ENCODE measurements at places on chromosomes 7 and 10.

- DNase-seq = no peak
Observed at GRCh38 chr10:126930883-126931503, 25.8 kb downstream of the DOCK1 start.

GRCh38 chr10:31630861-31631567 is 297.6 kb downstream of the ARHGAP12 start:
- DNase-seq = no peak

- peak; percentile 30 for DNase-seq
Observed at GRCh38 chr10:114879541-114880158, 58.1 kb downstream of the FHIP2A start.

DNA sequence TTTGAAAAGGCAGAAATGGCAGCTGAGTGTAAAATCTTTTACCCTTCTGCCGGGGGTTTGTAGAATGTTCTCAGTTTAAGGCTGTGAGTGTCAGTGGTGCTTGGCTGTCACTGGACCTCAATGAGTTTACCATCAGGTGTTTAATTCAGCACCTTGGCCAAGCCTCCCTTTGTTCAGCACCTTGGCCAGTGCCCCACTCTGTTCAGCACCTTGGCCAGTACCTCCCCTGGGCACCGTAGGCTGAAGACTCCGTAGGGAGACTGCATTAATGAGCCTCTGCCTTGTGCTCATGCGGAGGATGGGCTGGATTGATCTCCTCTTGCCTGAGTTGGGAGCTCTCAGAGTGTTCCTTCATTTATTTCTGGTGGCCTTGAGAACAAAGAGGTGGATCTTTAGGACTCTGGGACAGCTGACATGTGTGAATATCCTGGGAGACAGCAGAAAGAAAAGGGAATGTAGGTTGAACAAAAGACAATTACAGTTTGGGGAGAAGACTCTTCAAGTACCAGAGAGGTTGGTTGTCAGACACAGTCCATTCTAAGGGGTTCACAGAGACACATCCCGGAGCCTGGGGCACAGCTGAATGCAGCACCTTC is 1.6 kb downstream of the FAM24A start:
- DNase-seq = peak; percentile 48

GRCh38 chr10:112593023-112593422 is 146.0 kb downstream of the VTI1A start:
- DNase-seq = no peak

DNA sequence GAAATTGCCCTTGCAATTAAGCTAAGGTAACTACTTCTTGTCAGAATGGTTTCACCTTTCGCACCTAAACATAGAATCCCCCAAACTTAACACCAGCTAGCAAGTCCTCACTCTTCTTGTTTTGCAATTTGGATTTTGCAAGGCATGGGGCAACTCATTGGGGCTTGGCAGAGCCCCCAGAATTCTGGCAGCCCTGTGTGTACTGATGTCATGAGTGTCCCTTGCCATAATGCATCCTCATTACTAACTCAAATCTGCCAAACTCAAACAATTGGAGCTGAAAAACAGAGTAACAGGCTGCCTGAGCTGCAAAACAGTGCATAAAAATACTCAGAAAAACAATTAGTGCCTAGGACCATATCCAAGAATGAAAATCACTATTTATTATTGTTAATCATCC is 7.9 kb upstream of the XPNPEP1 start:
- no peak for DNase-seq

DNA sequence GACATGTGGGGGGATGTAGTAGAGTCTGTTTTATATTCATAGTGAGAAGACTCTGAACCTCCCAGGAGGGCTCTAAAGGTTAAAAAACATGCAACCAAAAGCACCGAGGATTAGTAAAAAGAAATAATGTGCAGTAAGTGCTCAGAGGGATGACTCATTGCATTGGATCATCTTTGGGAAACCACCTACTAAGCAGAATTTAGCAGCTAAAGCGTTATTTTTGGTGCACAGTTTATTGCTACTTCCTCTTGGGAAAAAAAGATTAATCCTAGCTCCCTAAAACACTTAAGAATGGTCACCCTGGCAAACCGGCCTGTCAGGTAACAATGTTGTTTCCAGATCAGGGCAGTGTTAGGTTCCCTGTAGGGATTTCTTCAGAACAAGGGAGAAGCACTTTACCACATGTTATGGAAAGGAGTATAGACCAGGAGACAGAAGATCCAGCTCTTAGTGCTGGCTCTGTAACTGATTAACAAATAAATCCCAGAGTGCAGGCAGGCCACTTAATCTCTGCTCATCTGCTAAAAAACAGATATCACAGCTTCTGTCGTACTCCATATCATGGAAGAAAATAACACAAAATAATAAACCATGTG is 44.8 kb upstream of the FAM133B start:
- no peak for DNase-seq

DNA sequence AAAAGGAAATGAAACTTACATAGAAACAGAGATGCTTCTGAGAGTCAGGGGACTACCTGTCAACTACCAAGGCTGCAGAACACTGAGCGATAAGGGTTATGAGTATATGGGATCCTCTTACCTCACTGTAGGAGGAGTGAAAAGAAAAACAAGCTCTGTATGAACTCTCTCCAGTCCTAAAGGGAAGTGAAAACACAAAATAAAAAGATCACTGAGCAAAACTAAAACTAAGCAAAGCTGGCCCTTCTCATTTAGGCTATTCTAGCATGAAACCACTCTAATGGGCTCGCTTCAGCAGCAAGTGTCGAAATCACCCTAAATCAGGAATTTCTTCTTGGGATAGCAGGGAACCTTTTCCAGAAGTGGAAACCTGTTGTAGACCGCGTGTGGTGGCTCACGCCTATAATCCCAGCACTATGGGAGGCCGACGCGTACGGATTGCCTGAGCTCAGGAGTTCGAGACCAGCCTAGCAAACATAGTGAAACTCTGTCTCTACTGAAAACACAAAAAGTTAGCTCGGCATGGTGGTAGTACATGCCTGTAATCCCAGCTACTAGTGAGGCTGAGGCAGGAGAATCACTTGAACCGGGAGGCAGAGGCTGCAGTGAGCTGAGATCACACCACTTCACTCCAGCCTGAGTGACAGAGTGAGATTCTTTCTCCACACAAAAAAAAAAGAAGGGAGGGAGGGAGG is 27.0 kb downstream of the DCLRE1C start:
- no peak for DNase-seq

- no peak for DNase-seq
Observed at GRCh38 chr10:125264091-125264490, 103.7 kb upstream of the CTBP2 start.

DNA sequence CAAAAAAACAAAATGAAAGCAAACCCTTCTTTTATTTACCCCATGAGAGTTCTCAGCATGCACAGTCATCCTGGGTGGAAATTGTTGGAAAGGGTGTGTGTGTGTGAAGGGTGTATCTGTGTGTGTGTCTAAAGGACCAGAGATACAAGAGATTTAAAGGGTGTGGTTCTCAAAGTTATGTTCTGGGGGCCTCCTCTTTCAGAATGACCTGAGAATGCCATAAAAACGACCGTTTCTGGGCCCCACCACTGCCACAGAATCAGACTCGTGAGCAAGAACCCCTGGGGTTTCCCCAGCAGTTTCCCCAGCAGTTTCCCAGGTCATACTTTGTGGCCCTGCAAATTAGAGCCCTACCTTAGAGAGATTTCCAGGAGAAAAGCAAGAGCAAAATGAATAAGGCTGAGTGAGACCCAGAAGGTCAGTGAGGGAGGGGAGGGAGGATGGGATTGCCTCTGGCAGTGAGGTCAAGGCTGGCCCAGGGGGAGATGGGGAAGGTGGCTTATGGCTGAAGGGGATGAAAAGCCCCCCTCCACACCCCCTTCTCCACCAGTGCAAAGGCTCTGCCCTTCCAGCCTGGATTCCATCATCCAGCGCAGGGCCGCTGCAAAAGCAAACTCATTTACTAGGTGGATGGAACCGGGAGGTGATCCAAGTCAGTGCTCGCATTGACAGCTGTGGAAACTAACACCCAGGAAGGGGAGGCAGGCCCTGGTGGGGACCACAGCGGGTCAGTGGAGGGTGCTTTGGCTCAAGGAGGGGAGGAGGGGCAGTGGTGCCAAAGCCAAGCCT is 10.2 kb downstream of the PYROXD2 start:
- no peak for DNase-seq

GRCh38 chr10:118708571-118708970 is 46.2 kb downstream of the CACUL1 start:
- DNase-seq = no peak

- DNase-seq = no peak
Observed at GRCh38 chr7:91918356-91918755, 22.3 kb upstream of the AKAP9 start.

- DNase-seq = no peak
Observed at GRCh38 chr10:62270020-62270419, 1.4 kb upstream of the RTKN2 start.

GRCh38 chr7:157522189-157522588 is 185.4 kb downstream of the DNAJB6 start:
- no peak for DNase-seq

GRCh38 chr7:39432807-39433416 is 133.3 kb upstream of the YAE1 start:
- no peak for DNase-seq

DNA sequence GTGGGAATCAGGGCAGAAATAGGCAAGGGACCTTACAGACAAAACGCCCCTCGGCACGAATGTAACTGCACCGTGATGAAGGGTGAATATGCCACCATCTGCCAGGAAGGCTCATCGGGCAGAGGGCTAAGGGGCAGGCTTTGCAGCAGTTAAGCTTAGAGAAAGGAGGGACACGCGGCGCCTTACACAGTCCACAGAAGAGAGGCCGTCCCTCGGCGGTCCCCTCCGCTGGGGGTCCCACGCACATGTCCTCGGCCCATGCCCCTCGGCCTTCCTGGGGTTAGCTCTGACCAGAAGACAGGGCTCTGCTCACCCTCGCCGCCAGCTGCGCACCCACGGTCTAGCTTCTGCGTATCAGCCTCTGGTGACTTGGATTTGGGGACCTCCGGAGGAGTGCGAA is 141.1 kb downstream of the DYNC2I1 start:
- DNase-seq = no peak

GRCh38 chr10:48924988-48925387 is 14.7 kb downstream of the LRRC18 start:
- DNase-seq = no peak

GRCh38 chr7:138000081-138000701 is 1.7 kb downstream of the CREB3L2 start:
- DNase-seq = no peak

DNA sequence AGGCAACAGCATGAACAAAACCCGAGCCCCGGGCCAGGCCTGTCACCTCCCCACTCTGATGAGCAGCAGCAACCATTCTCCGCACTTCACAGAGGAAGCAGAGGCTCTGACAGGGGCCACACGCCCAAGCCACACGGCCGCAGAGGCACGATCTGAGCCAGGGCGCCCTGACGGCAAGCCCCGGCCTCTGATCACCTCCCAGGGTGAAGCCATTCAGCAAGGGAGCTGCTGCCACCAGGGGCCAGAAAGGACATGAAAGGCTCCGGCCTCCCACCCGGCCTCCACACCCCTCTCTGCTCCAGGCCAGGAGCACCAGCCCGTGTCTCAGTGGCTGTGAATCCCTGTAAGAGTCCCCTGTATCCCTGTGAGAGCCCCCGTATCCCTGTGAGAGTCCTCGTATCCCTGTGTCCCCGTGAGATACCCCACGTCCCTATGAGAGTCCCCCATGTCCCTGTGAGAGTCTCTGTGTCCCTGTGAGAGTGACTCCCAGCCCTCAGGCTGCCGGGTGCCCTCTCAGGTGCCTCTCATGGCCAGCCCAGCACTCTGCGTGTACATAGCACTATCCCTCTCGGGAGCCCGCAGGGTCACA is 187.8 kb downstream of the MAD1L1 start:
- DNase-seq = no peak

- no peak for DNase-seq
Observed at GRCh38 chr10:43313901-43314300, 47.0 kb upstream of the RASGEF1A start.

- no peak for DNase-seq
Observed at GRCh38 chr10:123863183-123863575, 28.4 kb downstream of the CPXM2 start.

DNA sequence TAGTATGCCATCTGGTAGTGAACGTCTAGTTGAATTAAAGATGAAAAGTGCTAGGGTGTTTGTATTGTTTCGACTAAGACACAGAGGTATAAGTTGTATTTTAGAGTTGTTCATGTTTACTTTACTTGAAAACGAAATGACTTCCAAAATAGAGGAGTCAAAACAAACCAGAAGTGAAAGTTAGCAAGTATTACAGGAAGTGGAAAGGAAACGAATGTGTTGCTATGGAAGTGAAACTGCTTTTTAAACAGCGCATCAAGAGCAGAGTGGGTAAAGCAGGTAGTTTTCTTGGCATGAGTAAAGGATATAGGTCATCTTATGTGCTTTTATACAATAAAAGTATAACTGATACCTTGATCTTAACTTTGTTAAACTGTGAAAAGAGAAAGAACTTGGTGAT is 20.0 kb upstream of the GALNTL5 start:
- no peak for DNase-seq

DNA sequence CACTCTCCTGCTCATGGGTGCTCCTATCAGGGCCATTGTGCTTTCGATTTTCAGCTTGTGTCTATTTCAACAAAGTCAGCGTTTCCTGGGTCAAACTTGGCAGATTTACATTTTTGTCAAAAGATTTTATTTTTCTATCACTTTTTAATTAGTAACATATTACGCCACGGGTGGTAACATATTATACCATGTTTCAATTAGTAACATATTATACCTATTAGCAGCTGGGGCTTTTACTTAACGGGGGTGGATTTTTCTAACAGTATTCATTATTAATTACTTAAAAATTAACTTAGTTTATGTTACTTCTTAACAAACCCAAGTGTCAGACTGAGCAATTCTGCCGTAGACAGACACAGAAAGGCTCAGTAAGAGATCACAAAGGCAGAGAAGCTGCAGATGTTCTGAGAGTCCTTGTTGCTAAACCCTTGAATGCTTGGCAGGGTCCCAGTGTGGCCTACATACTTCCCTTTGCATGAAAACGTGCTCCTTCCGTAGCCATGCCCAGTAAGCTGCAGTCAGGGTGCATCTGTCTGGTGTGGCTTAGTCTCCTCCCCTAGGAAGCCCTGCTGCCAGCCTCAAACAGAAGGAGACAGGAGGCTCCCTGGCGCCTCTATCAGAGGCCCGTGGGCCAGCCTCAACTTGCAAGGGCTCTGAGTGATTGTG is 263.1 kb upstream of the CXCL12 start:
- no peak for DNase-seq

GRCh38 chr10:108104551-108105156 is 940.1 kb upstream of the SORCS1 start:
- no peak for DNase-seq

GRCh38 chr10:4850397-4850796 is 24.4 kb downstream of the AKR1E2 start:
- DNase-seq = no peak

DNA sequence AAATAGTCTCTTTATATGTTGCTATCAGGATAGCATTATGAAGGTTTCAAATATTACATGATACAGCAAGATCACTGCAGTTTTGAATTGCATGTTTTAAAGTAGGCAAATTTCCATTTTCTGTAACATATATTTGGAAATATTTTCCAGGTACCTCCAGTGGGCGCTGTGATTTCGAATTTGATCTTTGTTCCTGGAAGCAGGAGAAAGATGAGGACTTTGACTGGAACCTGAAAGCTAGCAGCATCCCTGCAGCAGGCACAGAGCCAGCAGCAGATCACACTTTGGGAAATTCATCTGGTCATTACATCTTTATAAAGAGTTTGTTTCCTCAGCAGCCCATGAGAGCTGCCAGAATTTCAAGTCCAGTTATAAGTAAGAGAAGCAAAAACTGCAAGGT is 299.0 kb downstream of the MALRD1 start:
- DNase-seq = no peak

Measured in activated naive CD4-positive, alpha-beta T cell treated with anti-CD3 and anti-CD28 coated beads, Interleukin-2, amount 50 U/mL, for 16 hours (primary cell).